ENCODE measurements at places on chromosomes 3 and 15.

GRCh38 chr3:189962466-189962865 lies 158.2 kb downstream of the P3H2 start:
- DNase-seq: no peak

GRCh38 chr3:189853906-189854305 lies 222.7 kb downstream of the TP63 start:
- no peak for DNase-seq

DNA sequence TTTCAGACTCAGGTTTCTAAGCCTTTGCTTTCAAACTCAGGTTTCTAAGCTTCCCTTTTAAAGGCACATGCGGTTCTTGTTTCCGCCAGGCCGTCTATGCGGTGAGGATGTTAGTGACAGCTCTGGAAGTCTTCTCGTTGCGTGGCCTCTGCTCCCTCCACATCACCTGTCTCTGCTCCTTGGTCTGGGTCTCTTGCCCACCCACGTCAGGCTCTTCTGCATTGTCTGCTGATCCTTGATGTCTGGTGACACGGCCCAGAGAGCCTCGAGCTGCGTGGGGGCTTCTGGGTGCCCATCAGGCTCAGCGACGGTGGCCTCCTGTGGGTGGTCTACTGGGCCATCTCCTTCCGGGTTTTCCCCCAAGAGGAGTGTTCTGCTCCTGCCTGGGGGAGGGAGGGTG lies 30.5 kb downstream of the KLF13 start:
- no peak for DNase-seq

- no peak for DNase-seq
Observed at GRCh38 chr3:13159890-13160289, 86.7 kb upstream of the IQSEC1 start.

DNA sequence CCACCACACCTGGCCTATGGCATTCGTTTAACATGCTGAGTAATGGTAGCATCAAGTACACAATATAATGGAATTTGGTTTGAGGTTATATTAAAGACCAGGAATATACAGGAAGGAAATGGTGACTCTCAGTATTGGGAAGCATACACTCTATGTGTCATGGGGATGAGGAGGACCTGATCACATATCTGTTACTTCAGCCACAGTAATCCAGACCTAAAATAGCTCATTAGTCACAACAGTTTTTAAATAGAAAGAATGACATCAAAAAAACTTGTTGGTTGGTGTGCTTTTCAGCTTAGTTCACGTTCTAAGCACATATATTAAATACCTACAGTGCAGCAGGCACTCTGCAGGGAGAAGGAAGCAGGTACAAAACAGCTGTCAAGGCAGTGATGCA lies 52.5 kb upstream of the ATP2C1 start:
- DNase-seq: no peak

GRCh38 chr3:82163907-82164520 lies 402.6 kb upstream of the GBE1 start:
- peak; percentile 53 for DNase-seq

DNA sequence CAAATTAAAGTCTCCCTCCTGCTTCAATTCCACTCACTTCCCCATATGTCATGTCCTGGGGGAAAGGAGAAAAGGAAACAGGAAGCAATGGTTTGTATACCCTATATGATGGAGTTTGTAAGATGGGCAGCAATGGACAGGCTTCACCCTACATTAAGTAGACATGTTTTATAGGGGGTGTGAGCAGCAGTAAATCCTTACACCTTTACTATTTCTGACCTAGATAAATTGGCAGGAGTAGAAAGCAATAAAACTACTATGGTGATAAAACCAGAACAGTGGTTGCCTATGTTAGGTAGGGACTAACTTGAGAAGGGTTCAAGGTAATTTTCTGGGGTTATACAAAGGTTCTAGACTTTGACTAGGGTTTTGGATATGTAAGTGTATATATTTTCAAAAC lies 301.7 kb downstream of the GBE1 start:
- no peak for DNase-seq

DNA sequence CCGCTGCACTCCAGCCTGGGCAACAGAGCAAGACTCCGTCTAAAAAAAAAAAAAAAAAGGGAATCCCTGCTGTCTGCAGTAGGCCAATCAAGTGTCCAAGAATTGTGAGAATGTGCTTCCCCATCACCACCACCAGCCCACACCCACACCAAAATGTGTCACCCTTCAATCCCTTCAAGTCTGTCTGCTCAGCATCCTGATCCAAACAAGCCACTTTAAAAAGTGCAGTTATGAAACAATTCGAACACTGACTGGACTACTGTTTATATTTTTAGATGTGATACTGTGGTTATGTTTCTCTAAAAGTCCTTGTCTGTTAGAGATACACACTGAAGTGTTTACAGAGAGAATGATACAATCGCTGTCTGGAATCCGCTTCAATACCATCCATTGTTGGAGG lies 78.1 kb upstream of the CGNL1 start:
- DNase-seq: no peak

GRCh38 chr3:167649746-167650145 lies 4.0 kb downstream of the WDR49 start:
- DNase-seq: no peak

DNA sequence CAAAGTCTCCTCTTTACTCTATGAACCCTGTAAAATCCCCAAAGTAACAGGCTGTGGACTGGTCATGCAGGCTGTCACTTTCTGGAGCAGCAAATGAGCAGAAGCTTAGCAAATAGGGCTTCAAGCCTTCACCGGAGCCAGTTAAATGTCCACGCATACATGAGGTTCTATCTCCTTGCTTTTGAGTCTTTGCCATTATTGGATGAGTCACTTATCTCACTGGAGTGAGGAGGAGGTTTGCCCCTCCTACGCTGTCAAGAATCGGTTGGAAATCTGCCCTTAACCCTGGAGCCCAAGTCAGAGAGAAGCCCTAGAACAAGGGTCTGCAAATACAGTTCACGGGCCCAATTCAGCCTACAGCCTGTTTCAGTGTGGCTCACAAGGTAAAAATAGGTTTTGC lies 126.1 kb upstream of the CTNNB1 start:
- no peak for DNase-seq
